ENCODE measurements at places on chromosomes 11 and 22. TPM values are rescaled to one million over a fixed set of nuclear protein-coding genes. Genes with fewer than 3 reads are reported as not detected.

DNA sequence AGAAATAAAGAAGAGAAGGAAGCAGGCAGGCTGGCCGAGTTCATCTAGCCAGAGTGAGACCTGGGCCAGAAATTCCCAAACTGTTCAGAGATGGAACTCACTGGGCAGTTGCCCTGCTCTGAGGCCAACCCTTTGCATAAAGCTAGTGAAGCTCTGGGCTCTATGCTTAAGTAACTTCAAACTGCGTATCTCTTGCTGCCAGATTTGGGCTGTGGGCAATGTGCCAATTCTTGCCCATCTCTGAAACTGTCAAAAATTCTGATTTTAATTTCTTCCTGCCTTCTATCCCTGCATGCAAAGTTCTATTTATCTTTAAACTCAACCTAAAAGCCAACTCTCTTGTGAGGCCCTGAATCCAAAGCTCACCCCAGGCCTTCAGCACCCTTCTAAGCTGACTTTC, 36.2 kb upstream of the HEPHL1 start:
- DNase-seq = no peak

GRCh38 chr11:73465871-73466270, 89.7 kb downstream of the RELT start:
- DNase-seq = no peak

DNA sequence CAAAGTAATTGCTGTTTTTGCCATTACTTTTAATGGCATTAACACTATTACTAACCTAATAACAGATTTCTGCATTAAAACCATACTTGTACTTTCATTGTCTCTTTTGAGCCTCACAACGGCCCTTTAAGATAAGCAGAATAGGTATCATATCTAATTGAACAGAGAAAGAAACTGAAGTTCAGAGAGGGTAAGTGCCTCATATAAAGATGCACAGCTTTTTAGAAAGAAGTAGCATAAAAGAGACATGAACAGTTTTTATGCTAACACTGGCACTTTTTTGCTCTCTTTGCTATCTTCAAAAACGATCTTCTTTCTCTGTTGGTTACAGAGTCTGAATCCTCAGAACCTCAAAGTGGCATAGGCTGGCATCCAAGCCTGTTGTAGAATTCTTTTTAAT, 102.9 kb upstream of the OR5AK2 start:
- no peak for DNase-seq

DNA sequence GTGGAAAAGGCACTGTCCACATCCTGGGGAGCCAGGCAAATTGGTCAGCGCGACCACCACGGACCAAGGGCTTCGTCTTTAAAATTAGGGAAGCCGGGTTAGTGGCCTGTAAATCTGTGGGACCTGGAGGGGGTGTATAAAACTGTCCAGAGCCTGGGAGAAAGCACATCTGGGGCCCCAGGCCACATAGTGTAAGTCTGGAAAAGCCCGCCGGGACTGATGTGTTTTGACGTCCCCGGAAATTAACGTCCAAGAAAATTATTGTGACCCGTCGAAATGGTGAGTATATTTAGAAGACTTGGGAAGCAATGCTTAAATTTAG, 4.2 kb upstream of the IGF2 start:
- DNase-seq = no peak

- DNase-seq = no peak
Measured at GRCh38 chr11:70883973-70884623, 368.3 kb downstream of the SHANK2 start.

DNA sequence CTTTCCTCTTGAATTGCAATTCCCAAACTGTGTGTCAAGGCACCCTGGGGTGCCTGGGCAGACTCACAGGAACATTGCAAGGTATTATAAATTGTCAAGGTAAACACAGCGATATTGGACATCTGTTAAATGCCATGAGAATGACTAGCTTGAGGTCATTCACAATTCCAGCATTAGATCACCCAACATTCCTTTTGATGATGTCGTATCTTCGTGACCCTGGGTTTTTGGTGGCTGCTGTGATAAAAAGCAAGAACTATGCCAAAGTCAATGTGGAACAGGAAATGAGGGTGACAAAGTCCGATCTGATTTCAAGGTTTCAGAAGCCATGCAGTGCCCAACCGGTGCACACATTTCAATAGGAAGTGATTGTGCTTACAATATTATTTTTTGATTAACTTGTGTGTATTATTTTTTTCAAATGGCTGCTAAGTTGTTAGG, 458.4 kb downstream of the MIAT start:
- DNase-seq = no peak

DNA sequence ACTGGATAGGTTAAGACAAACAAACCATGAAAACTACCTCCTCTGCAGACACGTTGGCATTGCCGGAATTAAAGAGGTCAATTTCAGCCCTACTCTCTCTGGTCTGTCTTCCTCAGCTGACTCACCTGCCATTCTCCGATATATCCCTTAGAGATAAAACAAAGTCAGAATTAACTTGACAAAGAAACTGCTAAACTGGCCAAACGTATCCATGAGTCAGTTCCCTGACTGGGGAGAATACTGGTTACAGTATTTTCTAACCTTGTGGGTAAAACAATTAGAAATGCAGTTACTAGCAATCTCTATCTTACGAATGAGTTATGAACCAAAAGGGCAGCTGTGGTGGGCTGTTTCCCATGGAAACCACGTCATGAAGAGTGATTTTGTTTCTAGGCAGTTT, 96.2 kb downstream of the RDX start:
- DNase-seq = no peak

GRCh38 chr22:41775976-41776375, 24.5 kb upstream of the CCDC134 start:
- DNase-seq = no peak

DNA sequence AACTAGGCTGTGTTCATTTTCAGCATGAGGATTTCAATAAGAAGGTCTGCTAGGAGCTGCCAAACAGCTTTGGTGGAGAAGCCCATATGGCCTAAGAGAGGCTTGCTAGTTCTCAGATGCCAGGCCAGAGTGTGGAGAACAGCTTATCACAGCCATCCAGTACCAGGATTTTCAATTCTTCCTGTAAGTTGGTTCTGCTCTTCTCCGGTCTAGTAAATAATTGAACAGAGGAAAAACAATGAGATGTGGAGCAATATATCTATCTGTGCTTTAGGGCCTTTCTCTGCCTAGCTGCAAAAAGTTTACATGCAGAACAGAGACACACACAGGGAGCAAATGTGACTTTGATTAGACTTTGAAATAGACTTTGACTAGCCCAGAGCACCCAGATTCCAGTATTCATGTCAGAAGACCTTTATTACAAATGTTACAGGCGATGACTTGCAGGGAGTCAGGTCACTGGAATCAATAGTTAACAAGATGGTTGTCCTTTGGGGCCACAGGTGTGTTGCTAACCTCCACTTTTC, 19.8 kb upstream of the PPP2R1B start:
- DNase-seq = no peak

DNA sequence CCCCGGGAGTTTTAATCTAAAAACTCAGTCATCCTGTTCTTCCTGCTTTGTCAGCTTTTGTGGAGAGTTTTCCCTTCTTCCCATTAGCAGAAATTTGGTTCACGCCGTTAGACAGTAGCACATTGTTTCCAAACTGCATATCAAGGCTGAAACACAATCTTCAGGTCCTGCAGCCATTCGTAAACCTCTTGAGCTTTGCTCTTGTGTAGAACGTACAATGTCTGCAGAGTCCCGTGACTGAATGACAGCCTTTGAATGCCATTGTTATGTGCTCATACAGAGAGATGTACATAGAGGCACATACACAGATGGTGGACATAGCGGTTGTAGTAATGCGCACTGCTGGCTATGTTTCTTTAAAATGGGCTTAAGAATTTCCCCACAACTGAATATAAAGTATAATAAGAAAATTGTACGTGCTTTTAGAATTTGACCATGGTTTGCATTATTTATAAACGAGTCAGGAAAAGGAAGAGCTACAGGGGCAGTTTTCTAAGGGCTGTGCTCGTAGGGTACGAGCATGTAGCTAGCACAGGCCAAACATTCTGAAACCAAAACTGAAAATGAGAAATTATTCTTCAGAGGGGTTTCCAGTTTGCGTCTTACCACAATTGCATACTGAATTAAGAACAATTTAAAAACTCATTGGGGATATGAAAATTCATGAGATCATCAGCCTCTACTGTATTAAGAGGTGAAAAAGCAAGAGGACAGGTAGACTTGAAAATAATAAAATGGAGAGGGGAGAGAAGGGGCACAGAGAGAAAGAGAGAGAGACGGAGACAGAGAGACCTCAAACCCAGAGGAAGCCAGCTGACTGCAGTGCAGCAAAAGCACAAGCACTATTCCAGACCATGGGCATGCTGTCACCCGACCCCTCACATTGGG, 310.1 kb downstream of the CADM1 start:
- no peak for DNase-seq

GRCh38 chr11:32396331-32396730, 39.0 kb downstream of the WT1 start:
- no peak for DNase-seq

DNA sequence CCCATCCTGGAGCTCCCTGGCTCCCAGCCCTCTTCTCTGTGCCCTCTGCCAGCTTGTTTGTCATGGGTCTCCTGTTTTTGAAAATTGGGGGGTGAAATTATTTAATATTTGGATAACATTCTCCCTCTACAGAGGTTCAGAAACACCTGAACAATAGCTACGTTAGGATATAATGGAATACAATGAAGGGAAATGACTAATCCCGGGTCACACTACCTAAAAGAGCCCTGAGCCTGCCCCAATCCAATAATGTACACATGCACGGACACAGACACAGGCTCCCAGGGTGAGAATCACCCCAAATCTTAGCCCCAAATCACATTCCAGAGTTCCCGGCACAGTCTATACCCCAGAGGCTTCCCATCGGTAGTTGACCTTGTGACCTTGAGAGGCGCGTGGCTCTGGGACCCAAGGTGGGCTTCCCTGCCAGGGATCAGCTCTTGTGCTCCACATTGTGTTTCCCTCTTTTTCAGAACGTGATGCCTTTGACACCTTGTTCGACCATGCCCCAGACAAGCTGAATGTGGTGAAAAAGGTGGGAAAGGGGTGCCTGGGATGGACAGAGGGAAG, 135.5 kb downstream of the PARVA start:
- no peak for DNase-seq

GRCh38 chr11:126561327-126561893, 205.9 kb downstream of the ST3GAL4 start:
- peak; percentile 50 for DNase-seq

- no peak for DNase-seq
Measured at GRCh38 chr11:32109592-32109991, 18.7 kb downstream of the RCN1 start.

- DNase-seq = peak; percentile 67
Measured at GRCh38 chr11:35662649-35663407, at the start of gene TRIM44. Gene TRIM44, plus strand, starts transcription at chr11:35662775. Its CDS starts 337 bp downstream, at chr11:35663112.

DNA sequence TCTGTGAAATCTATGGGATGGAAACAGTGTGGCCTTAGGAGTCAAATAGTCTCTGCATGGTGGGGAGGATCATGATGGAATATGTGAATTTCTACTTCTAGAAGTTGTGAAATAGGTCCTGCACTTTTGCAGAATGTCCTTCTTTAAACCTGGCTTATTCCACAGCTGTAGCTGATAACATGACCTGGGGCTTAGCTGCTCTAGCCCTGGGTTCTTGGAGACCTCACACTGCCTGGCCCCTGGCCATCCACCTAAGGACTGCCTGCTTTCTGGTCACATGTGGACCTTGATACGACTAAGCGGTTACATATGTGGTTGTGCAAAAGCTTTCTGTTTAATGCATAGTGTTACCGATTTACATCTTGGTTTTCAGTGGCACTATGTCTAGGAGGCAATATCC, 88.2 kb downstream of the SWAP70 start:
- no peak for DNase-seq

DNA sequence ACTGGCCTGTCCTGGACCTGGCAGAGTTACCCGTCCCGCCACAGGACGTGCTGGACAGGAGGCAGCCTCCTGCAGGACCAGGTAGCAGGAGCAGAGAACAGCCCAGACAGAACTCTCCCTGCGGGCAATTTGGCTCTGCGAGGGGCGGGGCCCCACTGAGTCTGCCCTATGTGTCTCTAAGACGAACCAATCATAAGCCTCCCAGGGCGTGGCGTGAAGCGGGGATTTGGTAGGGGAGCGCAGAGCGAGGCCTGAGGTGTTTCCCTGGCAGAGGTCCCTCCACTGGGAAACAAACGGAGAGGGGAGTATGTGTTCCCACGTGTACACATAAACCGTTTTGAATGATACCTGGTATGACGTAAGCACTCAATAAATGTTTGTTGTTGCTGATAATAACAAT, 7.4 kb downstream of the CD82 start:
- DNase-seq = no peak

The LMO1 gene
- total RNA-seq = 3.2 TPM

The OR51L1 gene
- not detected for total RNA-seq

The STK33 gene
- total RNA-seq = 12.2 TPM

The OR51E2 gene
- 0.11 TPM for total RNA-seq

The CD3D gene
- total RNA-seq = not detected

The HEPACAM gene
- 0.07 TPM for total RNA-seq

The FERMT3 gene
- 8.4 TPM for total RNA-seq

Measured in mesothelial cell of epicardium (in vitro differentiated cells).